ENCODE measurements at places on chromosomes 3 and 15.

GRCh38 chr3:115698851-115699591 is 75.7 kb downstream of the GAP43 start:
- no peaks in the 10 kb centered on the region for H3K27me3 ChIP-seq
- no peak overlapping the region for H3K4me3 ChIP-seq
- DNase-seq = peak; percentile 54
- no peaks in the 10 kb centered on the region for H3K4me1 ChIP-seq

GRCh38 chr3:186142393-186142932 is 33.6 kb upstream of the ETV5 start:
- no peak for DNase-seq
- H3K27me3 ChIP-seq = no peaks in the 10 kb centered on the region
- no peak overlapping the region for H3K4me3 ChIP-seq

DNA sequence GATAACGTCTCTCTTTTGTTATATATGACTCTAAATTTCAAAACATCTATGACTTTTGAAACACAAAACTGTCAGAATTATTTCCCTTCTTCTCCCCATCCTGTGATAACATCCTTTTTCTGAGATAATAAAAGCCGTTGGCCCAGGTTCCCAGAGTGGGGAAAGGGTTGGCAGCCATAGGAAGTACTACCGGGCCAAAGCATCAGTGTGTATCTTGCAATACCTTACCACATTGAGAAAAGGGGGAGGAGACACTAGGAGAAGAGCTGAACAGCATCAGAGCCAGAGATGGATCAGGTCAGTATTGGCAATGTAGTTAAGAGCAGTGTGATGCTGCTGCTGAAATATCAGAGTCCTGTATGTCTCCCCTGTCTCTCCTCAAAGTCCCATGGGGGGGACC is 210.0 kb upstream of the PROK2 start:
- H3K4me1 ChIP-seq = no peaks in the 10 kb centered on the region
- H3K27ac ChIP-seq = no peak overlapping the region
- H3K36me3 ChIP-seq = no peaks in the 10 kb centered on the region

DNA sequence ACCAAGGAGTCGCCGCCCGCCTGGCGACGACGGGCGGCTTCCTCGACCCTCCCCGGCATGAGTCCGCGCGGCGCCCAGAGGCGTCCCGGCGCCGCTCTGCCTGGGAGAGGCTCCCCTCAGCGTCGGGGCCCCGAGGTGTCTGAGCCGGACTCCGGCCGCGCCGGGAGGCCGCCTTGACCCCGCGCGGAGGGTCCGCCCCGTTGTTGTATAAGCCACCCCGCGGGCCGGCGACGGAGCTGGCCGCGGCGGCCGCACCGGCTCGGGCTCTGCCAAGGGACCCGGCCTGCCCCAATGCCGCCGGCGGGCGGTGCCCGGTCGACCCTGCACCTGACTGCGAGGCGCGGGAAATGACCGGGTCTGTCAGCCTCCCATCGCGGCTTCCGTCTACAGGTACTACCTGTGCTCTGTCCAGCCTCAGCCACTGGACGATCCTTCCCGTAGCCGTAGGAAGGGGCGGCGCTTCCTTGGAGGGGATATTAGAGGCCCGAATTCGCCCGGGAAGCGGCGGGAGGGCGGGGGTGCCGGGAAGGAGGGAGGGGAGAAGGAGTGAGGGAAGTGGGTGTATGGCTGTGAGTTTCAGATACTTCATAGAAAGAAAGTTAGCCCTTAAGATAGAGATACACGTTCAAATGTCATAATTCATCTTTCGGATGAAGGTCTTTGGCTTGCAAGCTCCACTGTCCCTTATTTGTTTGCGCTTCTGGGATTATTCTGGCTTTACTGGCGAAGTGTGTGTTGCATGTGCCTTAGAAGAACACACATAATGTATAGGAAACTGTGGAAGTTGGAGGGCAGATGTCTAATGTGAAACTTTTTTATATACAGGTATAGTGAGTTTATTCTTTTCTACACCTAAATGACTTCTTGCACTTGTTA is 620 bp downstream of the ABHD5 start:
- H3K27me3 ChIP-seq = no peaks in the 10 kb centered on the region
- peak overlapping the region; percentile 90 for H3K27ac ChIP-seq

- H3K36me3 ChIP-seq = no peaks in the 10 kb centered on the region
- no peaks in the 10 kb centered on the region for H3K4me1 ChIP-seq
- no peaks in the 10 kb centered on the region for H3K27me3 ChIP-seq
- H3K4me3 ChIP-seq = no peak overlapping the region
- DNase-seq = no peak
- H3K27ac ChIP-seq = no peak overlapping the region
Measured at GRCh38 chr3:162376761-162377160, 880.2 kb downstream of the OTOL1 start.

Measured in trophoblast cell (in vitro differentiated cells and primary cell).